ENCODE measurements at places on chromosomes 13 and 19.
A peak's percentile ranks its signal among the peaks of the same experiment; 100 is the strongest.

- DNase-seq: no peak
These were observed 221.7 kb upstream of the GPC6 start for GRCh38 chr13:93004919-93005318.

DNA sequence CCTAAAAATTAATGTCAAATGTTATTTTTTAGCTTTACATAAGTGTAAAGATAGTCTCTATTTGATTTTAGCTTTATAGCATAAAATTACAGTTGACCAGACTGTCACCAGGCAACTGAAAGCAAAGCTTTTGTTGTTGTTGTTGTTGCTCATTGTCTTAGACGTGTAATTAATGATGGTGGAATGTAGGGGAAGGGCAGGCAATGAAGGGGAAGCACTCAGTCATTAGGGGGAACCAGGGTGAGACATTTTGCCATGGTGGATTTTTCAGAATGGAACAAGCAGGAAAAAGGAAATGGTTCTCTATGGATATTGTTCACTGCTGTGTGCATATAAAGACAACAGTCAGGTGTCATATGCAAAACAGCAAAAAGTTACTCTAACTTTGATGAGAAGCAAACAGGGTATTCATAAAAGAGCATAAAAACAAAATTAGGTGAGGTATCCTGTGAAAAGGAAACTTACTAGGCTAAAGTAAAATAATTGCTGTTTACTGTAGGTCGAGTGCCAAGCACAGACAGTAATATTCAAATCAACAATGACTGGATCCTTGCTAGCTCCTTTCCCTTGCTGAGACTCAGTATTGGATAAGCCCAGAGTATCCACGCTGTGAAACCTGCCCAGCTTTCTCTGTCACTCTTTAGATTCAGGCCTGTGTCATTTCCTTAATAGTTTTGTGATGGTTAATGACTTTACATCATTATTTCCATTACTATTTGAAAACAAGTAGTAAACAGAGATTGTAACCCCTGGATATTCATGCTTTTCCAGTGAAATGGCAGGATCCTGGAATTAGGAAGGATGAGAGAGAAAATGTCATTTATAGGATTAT lies 110.5 kb downstream of the LRCH1 start:
- DNase-seq: no peak

- DNase-seq: no peak
These were observed 1.5 kb downstream of the MYPOP start for GRCh38 chr19:45900738-45901431.

DNA sequence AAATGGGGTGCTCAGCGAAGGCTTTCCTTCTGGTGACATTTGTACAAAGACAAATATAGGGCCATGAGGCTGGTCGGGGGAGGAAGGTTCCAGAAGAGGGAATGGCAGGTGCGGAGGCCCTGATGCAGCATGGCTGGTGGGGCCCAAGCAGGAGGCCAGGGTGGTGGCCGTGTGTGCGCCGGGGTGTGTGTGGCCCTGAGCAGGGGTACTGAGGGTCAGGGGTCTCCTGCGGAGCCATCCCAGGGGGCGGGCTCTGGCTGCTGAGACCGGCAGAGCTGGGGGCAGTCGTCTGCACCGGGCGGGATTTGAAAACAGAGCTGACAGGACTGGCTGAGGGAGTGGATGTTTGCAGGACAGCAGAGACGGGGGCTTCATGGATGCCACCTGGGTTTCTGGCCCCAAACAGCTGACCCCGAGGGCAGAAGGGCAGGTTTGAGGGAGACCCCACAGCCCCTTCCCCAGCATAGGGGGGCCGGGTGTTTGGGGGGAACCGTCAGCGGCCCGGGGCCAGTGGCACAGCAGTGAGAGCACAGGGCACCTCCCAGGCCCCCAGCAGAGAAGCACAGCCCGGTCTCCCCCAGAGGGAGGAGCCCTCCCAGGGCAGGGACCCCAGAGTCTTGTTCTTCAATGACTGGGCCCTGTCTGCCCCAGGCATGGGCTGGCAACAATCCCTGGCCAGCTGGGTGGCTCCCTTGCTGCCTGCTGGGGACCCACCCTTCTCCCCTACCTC lies 11.4 kb downstream of the PIAS4 start:
- DNase-seq: no peak

- no peak for DNase-seq
These were observed 37.9 kb downstream of the ARHGAP35 start for GRCh38 chr19:46898731-46899130.

DNA sequence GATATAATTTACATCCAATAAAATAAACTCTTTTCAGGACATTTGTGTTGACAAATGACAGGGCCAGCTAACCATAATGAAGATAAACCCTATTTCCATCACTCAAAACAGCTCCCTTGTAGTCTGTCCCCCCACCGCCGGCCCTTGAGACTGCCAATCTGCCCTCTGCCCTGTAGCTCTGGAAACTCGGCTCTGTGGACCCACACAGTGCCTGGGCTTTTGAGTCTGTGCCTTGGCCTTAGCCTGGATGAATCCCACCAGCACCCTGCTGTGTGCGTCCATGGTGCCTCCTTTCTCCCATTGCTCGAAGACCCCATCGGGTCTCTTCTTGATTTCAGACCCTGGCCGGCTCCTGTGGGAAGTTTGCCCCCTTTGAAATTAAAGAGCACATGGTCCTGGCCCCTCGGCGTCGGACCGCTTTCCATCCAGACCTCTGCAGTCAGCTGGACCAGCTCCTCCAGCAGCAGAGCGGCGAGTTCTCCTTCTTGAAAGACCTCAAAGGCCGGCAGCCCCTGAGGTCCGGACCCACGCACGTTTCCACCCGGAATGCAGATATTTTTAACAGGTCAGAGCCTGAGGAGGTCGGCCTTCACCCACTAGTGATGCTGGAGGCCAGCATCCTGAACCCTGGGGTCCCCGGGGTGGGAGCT lies 26.0 kb downstream of the CHAF1A start:
- DNase-seq: no peak

DNA sequence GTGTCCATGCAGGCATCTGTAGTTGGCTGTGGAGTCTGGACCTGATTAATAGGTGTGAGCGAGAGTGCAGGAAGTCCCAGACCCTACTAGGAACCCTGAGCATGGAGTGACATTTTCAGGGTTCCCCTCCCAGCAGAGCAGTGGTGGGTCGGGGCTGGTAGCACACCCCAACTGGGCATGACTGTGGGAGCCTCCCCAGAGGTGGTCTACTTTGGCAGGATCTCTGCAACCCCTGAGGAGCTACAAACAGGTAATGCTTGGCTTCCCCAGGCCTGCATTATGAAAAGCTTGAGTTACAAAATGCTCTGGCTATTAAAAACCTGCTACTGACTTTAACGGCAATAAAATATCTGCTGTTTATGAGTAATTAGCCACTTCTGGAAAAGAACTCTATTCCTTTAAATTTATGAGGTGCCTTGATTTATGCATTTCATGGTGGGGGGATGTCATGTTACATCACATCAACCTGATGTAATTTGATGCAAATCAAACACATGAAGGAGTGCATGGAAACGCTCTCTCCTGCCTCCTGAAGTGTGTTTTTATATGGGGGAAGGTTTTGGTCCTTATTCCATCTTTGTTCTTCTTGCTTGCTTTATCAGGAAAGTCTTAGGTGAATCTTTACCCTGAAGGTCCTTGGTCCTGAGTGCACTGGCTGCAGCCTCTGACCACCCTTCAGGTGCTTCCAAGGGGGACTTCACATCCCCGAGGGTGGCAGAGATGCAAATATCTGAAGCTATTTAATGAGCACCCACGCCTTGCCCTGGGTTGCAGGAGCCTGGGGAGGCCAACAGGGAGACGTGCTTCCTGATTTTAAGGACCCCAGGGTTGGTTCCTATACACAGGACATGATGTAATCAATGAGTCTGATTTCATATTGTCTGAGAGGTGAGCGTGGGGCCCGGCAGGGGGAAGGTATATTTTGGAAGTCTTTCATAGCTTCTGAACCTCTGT lies 54.0 kb downstream of the ZNF536 start:
- DNase-seq: no peak

GRCh38 chr19:16143399-16144215 lies at the start of gene HSH2D:
Gene HSH2D (plus strand): TSS chr19:16143685. CDS start chr19:16148751, 5,066 bp downstream.
- no peak for DNase-seq

- DNase-seq: no peak
These were observed 621.1 kb upstream of the KLHL1 start for GRCh38 chr13:70729369-70729768.

DNA sequence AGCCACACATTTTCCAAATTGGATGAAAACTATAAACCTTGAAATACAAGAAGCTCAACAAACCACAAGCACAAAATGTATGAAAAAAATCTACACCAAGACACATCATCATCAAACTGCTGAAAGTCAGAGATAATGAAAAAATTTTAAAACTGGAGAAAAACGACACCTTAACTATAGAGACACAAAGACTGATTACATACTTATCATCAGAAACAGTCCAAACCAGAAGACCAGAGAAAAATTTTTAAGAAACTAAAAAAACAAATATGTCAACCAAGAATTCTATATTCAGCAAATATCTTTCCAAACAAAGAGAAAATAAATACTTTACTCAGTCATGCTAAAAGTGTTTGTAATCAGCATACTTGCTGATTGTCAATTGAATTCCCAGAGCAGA lies 8.5 kb upstream of the ZNF823 start:
- no peak for DNase-seq

DNA sequence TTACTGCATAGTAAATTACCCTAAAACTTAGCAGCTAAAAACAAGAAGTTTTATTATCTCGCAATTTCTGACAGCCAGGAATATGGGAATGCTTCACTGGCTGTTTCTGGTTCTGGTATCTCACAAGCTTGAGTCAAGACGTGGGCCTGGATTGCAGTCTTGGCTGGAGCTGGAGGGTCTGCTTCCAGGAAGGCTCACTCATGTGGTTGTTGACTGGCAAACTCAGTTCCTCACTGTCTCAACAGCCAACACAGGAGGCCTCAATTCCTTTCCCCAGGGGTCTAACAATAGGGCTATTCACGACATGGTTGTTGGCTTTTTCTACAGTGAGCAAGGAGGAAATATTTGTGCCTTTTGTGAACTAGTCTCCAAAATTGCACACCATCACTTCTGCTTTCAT lies 146.3 kb downstream of the GPC5 start:
- DNase-seq: no peak

DNA sequence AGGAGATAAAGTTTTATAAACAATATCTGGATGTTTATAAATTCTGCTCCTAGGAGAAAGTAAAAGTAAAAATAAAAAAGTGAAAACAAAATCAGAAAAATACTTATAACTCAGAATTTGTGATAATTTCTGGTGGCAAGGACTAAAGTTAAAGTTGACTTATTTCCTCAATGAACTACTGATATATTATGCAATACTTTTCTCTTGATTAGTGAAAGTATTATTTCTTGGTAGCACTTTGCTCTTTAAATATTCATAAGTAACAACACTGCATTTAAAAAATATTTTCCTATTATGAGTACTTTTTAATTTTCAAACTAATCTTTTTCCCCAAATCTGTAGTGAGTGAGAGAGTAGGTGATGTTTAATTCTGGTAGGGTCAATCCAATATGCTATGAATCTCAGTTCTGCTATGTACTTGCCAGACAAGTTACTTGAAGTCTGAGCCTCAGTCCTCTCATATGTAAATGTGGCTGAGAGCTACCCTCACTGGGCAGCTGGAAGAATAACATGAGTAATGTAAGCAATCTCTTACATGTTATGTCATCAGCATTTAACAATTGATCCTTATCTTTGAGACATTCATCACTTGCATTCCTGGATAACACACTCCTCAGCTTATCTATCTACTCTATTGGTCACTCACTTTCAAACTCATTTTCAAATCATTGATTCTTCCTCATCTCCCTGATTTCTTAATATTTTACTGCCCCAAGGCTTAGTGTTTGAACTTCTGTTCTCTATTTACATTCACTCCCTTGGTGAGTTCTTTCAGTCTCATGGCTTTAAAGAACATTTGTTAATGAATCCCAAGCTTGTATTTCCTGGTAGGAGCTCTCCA lies 239.0 kb downstream of the RGCC start:
- DNase-seq: peak; percentile 86

GRCh38 chr13:21117104-21117809 lies 55.9 kb upstream of the LATS2 start:
- DNase-seq: no peak

GRCh38 chr13:25171517-25172302 lies at the start of gene AMER2:
Gene AMER2 (minus strand): TSS chr13:25172288. CDS start chr13:25171619, 669 bp downstream.
- no peak for DNase-seq

DNA sequence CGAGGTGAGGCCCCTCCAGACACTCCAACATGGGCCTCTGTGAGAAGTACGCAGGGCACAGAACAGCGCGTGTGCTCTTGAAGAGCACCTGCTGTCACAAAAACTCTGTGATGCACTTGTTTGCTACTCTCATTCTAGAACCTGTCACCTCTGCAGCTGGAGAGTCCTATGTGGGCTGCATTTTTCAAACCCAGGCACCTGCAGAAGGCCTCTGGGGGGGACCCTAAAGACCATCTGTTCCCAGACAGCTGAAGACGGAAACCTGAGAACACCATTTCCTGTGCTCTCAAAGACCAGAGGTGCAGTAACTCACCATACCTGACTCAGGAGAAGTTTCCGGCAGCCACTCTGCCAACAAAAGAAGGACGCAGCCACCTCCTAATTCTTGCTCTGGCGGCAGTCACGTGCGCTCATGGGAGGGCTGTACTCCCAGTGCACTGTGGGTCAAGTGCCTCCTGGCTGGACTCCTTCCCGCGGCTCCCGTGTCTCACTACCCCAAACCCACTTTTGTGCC lies 28.1 kb downstream of the RANBP3 start:
- DNase-seq: no peak

DNA sequence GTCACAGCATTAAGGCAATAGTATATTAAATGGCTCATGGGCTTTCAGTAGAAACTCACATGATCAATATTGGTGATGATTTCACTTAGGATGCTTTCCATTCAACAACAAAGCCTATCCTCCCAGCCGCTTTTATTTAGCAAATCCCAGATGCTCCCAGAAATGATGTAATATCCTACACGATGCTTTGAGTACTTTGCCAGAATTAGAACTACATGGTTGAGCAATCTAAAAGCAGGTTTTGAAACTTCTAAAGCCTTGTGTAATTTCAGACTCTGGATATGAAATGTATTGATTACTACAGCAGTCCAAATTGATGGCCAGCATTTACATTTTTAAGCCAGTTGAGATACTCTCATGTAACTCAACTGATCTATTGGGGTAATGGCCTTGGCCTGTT lies 13.6 kb downstream of the DLEU7 start:
- DNase-seq: no peak

GRCh38 chr19:19911150-19911549 lies 10.4 kb downstream of the ZNF93 start:
- DNase-seq: peak; percentile 32

GRCh38 chr13:36553491-36553890 lies 120.3 kb upstream of the SERTM1 start:
- no peak for DNase-seq

DNA sequence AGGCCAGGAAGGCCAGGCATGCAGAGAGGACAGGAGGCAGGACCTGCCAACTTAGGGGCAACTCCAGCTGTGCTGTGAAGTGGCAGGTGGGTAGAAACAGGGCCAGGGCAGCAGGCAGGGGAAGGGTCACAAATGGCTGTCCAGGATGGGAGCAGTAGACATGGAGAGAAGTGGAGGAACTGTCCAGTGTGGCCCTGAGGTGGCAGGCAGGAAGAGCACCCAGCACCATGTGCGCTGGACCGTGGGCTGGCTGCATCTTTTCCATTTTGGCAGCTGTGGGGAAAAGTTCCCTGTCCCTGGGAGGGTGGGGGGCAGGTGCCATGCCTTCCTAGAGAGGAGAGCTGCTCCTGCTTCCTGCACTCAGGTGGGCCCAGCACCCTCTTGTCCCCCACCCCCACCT lies 13.8 kb downstream of the DEDD2 start:
- DNase-seq: no peak

GRCh38 chr13:53092931-53093330 lies 64.3 kb downstream of the OLFM4 start:
- DNase-seq: no peak

GRCh38 chr13:106499896-106500295 lies 35.6 kb downstream of the EFNB2 start:
- DNase-seq: peak; percentile 69
